Muscle of leg (tissue), 16 donors: ENCODE measurements at places on chromosomes 7 and 10.

DNA sequence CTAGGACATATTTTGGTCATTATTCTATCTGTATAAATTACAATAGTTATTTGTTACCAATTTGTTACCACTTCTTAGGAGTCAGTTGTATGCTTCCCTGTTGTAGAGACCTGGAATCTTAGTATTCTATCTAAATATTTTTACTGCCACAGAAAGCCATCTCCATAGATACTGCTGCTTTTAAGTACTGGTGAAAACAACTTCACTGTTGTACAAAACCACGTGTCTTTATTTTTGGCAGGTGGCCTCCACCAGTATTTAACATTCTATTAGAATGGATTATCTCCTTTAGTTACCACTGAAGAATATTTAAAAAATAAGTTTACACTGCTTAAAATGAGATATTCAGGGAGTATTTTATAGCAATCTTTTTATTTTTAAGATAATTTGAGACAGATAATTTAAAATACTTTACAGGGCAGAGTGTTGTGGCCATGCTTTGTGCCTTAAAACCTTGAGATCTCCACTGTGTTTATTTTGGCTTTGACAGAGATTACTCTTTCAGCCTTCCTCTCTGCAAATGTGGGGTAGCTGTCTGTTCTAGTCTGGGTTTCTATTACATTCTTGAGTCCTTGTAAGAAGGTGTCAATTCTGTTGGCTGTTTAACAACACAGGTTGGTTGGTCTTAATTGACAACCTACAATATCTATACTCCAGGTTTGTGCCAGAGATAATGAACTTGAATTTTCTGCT, 185.6 kb downstream of the LRRC4 start:
- no peak for DNase-seq

GRCh38 chr10:104816501-104816900, 175.4 kb downstream of the SORCS3 start:
- no peak for DNase-seq

GRCh38 chr7:100211342-100211780, 8.4 kb upstream of the PVRIG start:
- DNase-seq: no peak

DNA sequence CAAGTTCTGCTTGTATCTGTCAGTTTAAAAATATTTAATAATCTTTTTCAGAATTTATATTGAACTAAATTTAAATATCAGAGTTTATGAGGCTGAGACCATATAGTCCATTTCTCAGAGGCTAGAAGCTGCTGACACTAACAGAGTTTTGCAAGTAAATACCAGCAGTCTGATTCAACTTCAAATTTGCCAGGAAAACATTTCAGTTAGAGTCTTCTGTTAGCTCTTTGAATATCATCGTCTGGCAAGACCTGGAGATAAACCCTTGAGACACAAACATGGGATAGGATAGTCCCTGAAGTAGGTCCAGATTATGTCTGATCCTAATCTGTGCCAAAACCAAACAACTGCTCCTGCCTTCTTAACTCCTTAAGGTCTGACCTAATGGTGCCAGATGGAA, 472.8 kb upstream of the STEAP1 start:
- DNase-seq: peak; percentile 16

GRCh38 chr10:3043512-3044368, 23.6 kb upstream of the PFKP start:
- peak; percentile 84 for DNase-seq
